Kidney (tissue), 22 donors: ENCODE measurements at places on chromosomes 5 and 9. TPM values are rescaled to one million over a fixed set of nuclear protein-coding genes. Genes with fewer than 3 reads are reported as not detected.

DNA sequence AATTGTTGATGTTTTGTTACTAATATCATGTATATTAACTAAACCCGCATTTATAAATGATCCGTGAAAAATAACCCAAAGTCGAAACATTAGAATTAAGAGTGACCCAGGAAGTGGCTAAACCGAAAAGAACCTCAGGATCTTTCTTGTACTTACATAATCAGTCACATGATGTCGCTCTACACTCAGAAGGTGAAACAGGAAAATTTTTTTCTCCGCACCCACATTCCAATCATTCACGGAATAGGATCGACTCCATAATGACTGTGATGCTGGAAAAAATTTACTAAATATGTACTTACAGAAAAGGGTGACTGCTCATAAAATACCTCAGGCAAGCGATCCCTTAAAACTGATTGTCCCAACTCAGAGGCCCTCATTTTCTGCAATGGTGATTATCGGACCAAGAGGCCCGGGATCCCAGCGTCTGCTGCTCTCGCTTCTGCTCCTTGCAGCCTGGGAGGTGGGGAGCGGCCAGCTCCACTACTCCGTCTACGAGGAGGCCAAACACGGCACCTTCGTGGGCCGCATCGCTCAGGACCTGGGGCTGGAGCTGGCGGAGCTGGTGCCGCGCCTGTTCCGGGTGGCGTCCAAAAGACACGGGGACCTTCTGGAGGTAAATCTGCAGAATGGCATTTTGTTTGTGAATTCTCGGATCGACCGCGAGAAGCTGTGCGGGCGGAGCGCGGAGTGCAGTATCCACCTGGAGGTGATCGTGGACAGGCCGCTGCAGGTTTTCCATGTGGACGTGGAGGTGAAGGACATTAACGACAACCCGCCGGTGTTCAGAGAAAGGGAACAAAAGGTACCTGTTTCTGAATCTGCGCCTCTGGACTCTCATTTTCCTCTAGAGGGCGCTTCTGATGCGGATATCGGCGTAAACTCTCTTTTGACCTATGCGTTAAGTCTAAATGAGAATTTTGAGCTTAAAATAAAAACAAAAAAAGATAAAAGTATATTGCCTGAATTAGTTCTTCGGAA lies at the start of gene PCDHA12:
TSS of gene PCDHA12 (plus strand) at position 224 of the 981 bp plus-strand sequence. CDS start at position 389, 165 bp downstream.
- no peak for DNase-seq

The PCDHAC1 gene
- 2.9 TPM for total RNA-seq

DNA sequence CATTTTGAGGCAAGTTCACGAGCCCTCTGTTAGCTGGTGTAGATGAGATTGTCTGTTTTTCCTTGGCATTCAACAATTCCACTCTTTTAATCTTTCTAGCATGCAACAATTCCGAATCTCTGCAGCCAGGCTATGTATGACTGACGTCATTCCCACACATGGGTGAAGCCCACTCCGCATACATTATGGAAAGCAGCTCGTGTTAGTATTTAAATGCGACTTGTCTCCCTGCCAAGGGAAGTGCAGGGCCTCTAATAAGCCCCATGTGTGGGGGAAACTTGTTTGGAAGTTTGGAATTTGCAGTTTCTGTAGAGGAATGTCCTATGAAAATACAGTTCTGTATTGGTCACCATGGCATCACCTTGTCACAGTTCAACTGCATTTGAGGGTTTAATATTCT lies 146.0 kb upstream of the FBXL7 start:
- DNase-seq = no peak

- DNase-seq = no peak
Measured at GRCh38 chr9:134405527-134405926, 79.3 kb downstream of the RXRA start.

The NR4A3 gene
- total RNA-seq = 9.1 TPM

GRCh38 chr9:68507806-68508145 lies 32.9 kb downstream of the TMEM252 start:
- no peak for DNase-seq

The ISL1 gene
- not detected for total RNA-seq
